M059J (cell line): ENCODE measurements at places on chromosomes 12 and 14.

DNA sequence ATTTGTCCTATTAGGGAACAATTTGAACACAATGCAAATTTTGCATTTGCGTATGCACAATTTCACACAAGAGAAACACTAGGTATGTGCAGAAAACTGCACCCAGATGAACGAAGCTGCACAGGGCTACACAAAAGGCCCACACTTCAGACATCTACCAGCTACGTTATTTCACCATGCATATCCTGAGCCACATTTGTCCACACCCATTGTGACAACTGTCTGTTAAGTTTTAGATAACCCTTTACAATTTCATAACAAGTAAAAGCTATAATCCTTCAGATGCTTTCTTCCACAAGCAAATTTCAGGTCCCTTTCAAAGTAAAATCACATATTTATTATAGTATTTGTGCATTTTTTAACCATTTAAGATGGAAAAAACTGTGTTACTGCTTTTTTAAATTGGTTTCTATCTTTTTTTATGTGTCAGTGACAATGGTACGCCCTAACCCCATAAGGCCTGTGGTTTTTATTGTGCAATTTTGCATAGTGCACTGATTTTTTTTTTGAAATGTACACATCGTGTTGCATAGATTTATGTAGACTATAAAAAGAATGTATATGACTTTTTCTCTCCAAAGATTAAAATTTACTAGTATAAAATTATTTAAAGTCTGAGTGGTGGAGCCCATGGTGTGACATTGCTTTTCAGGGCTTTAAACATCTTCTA, 87.8 kb upstream of the BTG1 start:
- DNase-seq, result no peak

GRCh38 chr14:52883658-52884057, 67.2 kb downstream of the FERMT2 start:
- no peak for DNase-seq

DNA sequence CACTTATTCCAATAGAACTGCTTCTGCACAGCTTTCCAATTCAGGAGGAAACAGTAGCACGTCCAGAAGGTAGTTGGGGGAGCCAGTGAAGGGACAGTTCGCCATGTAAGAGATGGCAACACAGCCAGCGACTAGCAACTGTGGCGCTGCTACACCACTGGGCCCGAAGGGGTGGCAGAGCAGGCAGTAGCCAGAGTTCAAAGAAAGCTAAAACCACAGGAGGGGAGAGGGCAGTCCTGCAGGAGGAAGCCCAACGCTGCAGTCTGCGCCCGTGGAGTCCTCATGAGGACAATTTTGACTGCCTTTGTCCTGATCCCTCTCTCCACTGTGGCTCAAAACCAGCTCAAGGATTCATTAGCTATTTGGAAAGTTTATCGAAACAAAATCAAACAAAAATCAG, 591.2 kb downstream of the VRK1 start:
- no peak for DNase-seq

DNA sequence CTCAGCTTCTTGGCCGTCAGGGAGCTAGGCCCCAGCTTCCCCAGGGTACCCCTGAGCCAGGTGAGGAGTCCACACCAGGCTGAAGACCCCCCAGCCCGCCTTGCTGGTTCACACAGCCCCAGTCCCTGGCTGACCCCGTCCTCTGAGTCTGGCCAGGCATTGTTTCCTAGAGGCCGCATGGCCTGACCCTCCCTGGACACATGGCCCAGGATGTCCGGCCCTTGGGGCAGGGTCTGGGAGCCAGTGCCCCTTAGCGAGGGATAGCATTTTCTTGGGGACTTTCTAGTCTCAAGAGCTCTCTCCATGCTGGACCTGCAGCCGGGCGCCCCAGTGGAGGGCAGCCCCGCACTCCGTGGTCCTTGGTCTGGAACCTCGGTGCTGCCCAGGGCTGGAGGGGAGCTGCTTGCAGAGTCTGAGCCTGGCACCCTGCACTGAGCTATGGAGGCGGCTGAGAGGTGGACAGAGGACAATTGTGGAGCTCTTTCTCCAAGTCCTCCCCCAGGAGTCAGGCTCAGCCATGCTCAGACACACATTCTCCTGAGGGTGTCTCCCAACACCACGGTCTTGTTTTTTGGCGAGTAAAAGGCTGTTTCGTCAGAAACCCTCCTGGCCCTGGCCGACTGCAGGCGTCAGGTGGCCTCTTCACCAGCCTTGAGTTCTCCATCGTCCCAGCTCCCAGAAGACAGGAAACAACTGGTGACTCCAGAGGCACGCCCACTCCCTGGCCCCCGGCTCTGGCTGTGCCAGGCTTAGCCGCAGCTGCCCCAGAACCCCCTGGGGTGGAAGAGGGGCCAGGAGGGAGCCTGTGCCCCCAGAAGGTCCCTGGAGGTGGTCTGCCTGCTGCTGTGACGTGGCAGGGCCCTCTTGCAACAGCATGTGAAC, 17.6 kb upstream of the CRIP2 start:
- DNase-seq, result no peak
